ENCODE measurements at places on chromosomes 12 and 14.
A peak's percentile ranks its signal among the peaks of the same experiment; 100 is the strongest.

GRCh38 chr14:99730876-99731546, 46.9 kb downstream of the CYP46A1 start:
- no peak for DNase-seq

DNA sequence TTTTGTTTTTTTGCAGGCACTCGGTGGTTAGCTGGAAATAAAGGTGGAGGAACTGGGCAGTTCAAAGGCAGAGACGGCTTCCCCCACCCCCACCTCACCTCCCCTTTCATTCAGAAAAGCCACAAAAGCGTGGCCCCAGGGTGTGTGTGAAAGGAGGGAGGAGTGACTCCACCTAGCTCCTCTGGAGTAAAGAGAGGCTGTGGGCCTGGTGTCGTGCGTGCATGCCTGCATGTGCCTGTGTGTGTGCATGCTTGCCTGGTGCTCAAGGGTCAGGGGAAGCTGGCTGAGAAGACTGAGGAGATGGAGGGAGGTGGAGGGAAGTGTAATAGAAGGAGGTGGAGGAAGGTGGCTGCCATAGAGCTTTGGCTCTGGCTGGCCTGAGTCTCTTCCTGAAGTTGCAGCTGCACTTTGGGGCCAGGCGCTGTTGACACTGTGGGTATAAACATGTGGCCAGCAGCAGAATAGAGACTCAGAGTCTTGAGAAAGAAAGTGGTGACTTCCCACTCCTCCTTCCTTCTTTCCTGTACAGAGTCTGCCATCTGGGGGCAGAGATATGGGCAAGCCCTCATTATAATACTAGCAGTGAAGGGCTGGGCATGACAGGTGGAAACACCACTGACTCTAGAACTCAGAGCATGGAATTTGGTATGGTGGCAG, 36.9 kb upstream of the SINHCAF start:
- no peak for DNase-seq

GRCh38 chr12:6646276-6647082, 753 bp downstream of the ACRBP start:
- DNase-seq, result no peak

- DNase-seq, result no peak
These were observed 34.8 kb downstream of the CRACR2A start for GRCh38 chr12:3718100-3718499.

GRCh38 chr12:56078931-56079722, 838 bp upstream of the ERBB3 start:
- peak; percentile 73 for DNase-seq

DNA sequence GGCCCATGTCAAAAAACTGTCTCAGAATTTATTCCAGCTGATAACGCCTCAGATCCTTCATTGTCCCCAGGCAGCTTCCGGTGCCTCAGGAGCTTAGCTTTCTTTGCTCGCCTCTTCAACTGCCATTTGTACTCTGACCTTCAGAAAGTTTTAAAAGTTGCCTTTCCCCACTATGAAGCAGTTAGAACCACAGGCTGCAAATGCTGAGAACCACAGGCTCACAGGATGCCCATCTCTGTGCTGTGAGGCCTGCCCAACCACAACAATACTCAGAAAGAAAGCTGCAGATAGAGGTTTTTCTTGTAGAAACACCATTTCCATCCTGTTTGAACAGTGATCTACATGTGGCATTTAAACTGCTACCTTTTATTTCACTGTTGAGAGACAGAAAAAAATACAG, 131.1 kb downstream of the PRKCH start:
- no peak for DNase-seq

- peak; percentile 2 for DNase-seq
These were observed 28.1 kb downstream of the MSRB3 start for GRCh38 chr12:65306366-65307168.

GRCh38 chr14:84520711-84521338, 1009.1 kb upstream of the FLRT2 start:
- DNase-seq, result no peak

DNA sequence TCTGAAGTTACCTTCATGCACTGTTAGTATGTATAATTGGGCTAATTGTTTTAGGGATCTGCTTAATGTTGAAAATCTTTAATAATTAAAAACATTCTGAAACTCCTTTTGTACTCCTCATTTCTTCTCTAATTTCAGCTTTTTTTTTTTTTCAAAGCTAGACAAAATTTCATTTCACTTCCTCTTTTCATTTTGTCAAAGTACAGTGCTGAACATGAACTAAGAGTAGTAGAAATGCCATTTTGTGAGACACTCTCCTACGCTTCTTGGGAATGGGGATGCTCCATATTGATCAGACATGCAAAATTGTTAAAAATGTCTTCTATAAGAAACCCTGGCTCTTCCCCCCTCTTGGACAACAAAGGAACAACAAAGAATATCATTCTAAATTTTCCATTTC, 1.7 kb downstream of the ABCD2 start:
- DNase-seq, result no peak

DNA sequence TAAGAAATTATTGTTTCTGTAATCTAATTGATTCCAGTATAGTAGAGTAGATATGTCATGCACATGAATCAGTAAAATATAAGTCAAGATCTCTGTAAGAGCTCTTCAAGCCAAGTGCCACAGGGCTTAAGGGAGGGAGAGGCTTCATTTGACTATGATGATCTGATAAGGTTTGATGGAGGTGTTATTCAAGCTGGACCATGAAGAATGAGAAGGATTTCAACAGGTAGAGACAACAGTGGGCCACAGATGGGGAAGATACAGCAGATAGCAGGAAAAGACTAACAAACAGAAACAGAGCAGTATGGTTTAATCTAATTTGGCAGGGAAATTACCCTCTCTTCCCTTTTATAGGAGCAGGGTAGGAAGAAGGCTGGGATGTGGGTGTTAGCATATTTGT, 40.6 kb upstream of the FKBP4 start:
- DNase-seq, result no peak

DNA sequence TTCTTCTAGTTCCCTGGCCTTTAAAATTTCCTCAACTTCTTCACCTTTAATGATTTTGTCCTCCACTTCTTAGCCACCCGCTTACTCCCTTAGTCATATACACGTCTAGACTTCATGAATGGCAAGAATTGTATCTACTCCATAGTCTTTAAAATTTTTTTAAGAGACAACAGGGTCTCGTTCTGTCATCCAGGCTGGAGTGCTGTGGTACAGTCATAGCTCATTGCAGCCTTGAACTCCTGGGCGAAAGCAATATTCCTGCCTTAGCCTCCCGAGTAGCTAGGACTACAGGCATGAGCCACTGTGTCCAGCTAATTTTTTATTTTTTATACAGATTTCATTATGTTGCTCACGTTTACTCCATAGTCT, 47.9 kb downstream of the BBS10 start:
- no peak for DNase-seq

- DNase-seq, result peak; percentile 19
These were observed 13.0 kb downstream of the PELI2 start for GRCh38 chr14:56131004-56131864.

DNA sequence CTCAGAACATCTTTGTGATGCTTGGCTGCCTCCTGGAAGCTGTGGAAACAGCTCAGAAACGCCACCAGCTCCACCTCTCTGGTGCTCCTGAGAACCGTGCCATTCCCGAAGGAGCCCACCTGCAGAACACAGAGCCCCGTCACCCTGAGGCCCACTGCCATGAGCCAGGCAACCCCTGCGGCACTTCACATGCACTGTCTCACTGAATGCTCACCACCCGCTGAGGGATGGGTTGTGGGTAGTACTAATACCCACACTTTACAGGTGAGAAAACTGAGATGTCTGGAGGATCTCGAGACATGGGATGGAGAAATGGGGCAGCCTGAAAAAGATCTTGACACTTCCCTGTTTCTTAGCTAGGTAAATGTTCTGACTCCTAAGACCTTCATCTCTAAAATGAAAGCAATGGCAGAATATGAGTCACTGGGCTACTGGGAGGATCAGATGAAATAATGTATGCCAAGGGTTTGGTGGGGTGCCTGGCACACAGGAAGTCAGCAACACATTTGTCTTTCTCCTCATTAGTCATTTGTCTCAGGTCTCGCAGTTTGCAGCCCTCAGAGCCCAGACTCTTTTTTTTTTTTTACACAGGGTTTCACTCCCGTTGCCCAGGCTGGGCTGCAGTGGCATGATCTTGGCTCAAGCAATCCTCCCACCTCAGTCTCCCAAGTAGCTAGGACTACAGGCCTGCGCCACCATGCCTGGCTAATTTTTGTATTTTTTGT, 5.3 kb downstream of the OASL start:
- DNase-seq, result no peak

DNA sequence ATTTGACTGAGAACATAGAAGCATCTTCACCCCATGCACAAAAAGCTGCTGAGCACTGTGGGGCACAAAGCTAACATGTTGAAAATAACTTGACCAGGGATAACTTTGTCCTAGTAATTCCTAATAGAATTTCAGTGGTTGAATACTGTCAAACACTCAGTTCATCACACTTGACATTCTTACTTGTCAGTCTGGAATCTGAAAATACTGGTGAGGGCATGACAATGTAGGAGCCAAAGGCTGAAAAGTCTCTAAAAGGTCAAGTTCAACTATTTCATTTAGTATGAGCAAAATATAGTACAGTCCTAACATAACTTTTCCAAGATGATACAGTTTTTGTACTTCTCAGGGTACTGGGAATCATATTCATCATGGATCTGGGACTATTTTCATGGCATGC, 504.4 kb upstream of the LMO3 start:
- no peak for DNase-seq

- no peak for DNase-seq
These were observed 315.6 kb upstream of the ATP2B1 start for GRCh38 chr12:90024262-90024661.

- no peak for DNase-seq
These were observed 22.5 kb upstream of the GALNT9 start for GRCh38 chr12:132351751-132352495.

- DNase-seq, result no peak
These were observed 65.3 kb downstream of the BLTP3B start for GRCh38 chr12:100077367-100077766.

DNA sequence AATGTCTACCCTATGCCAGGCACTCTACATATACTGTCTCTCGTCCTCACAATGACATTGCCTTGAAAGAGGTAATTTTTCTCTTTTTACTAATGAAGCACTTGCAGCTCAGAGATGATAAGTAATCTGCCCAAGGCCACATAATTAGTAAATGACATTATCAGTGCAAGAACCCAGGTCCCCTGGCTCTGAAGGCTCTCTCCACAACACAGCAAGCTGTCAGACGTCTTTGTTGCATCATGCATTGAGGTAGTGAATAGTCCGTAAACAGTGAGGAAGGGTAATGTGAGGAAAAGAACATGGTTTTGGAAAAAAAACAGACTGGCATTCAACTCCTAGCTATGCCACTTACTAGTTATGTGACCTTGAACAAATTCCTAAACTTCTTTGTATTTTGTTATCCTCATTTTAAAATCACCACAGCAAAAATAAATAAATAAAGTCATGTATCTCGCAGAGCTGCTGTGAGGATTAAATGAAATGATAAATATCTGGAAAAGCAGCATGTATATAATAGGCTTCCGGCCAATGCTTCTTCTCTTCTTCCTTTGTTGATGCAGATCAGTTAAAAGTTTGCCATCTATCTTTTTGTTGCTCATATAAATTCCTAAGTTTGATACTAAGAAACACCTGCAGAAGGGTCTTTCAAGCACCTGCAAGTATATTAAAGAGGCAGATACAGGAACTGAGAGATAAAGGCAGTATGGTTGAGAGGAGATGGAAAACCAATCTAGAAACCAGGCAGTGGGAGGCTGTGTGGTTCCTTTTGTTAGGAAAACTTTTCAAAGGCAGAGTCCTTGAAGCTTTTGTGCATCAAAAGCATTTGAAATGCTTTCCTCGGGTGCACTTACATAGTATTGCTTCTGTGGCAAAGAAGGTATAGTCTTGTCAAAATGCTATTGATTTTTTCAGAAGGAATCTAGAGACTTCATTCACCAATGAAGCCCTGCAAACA, 82.8 kb downstream of the BTG1 start:
- no peak for DNase-seq

DNA sequence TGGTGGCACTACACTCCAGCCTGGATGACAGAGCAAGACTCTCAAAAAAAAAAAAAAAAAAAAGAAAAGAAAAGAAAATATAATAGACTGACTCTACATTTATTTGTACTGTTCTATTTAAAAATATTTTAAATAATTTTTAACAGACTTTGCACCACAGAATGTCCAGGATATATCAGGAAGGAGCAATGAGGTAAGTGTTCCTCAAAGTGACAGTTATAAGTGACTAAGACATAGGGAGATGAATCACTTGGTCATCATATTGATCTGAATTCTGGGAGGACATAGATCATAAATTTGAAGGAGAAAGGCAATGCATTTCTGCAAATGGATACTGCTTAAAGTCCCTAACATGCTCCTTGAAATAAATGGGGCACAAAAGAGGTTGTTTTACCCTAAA, 221.5 kb downstream of the KCNC2 start:
- no peak for DNase-seq

DNA sequence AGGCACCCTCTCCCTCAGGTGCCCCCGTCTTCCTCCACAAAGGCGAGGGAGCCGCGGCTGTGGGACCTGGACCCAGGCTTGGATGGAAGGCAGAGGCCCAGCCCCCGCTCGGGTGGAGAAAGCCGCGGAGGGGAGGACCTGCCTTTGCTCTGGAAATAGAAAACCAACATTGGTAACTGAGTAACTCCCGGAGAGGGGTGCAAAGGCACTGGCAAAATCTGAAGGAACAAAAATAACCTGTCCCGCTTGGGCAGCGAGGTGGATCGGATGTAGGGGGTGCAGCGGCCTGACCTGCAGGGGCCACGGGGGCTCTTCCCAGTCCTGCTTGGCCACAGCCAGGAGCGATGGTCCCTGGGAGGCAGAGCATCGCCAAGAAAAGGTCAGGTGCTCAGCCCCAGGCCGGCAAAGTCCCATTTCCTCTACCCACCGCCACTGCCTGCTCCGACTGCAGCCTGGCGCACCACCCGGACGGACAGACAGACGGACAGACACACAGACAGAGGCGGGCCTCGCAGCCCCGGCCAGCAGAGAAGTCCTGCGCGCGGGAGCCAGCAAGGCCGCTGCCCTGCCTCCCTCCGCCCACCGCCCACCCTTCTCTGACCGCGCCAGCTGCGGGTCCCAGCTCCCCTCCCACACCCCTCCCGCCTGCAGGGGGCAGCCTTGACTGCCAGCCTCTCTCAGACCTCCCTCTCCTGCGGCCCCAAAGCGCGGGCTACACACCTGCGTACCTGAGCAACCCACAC, 21.4 kb upstream of the TMEM106C start:
- no peak for DNase-seq

GRCh38 chr12:99618657-99619056, 28.9 kb upstream of the GARIN6 start:
- no peak for DNase-seq
